ENCODE measurements at places on chromosomes 11 and 22.

DNA sequence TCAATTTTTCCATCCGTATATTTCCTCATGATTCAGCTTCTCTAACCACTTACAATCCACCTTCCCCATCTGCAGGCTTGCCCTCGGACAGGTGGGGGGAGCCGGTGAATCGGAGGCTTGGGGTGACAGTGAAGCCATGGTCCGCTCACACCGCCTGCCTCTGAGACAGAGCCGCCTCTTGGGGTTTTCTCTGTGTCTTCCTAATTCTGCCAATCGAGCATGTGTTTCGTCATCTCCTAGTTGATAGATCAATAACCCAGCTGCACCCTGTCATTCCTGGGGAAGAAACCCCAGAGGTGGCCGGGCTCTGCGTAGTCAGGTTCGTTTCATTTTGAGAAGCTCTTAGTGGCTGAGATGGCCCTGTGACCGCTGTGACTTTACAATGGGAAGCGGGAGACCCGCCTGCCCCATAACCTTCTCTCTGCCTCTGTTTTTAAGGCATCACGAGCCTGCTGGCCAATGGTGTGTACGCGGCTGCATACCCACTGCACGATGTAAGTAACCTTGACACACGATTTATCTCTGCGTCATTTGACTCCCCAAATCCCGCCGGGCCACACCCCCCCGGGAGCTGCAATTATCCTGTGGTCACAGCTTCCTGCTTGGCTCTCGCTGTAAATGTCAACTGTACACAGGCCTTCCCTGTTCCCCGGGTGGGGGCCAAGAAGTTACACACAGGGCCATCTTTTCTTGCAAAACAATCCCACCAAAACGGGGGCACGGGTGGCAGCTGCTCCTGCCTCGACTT lies 33.3 kb downstream of the ANO1 start:
- DNase-seq, result no peak

GRCh38 chr11:15800111-15800800 lies 556.1 kb downstream of the SOX6 start:
- no peak for DNase-seq

DNA sequence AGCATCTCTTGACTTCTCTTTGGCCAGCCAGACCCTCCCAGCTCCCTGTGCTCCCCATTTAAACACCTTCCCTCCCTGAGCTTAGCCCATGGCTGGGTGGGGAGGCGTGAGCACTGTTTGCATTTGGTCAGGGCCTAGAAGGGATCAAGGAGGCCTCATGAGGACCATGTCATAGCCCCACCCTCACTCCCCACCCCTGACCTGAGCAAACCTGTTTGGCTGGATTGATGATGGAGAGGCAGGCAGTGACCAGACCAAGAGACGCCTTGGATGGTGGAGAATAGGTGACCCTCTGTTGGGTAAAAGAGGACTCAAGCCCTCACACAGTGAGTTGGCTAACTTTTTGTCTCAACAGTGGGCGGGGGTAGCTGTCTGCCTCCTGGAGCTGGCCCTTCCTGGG lies 49.9 kb downstream of the ST3GAL4 start:
- DNase-seq, result no peak

GRCh38 chr11:65309006-65309405 lies 5.7 kb upstream of the CDC42EP2 start:
- no peak for DNase-seq

DNA sequence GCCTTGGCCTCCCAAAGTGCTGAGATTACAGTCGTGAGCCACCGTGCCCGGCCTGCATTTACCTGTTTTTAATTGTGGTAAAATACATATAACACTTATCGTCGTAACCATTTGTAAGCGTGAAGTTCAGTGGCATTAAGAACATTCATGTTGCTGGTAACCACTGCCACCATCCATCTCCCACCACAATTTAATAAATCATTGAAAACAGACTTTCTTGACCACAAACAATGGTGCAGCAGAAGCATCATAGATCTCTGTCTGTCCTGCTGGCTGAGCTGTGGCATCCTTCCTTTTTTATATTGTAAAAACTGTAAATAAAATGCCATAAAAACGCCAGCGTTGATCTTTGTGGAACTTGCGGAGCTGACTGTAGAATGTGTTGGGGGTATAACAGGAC lies 24.3 kb downstream of the LRP5 start:
- DNase-seq, result no peak

- no peak for DNase-seq
These were observed 122.4 kb downstream of the FEZ1 start for GRCh38 chr11:125373426-125374391.
